Immature natural killer cell (primary cell): ENCODE measurements at places on chromosomes 11 and 22.

GRCh38 chr11:23555085-23555484, 694.8 kb upstream of the CCDC179 start:
- H3K4me1 ChIP-seq, result peaks cover 21% of the 10 kb centered on the region
- no peaks in the 10 kb centered on the region for H3K27me3 ChIP-seq
- no peak for DNase-seq

DNA sequence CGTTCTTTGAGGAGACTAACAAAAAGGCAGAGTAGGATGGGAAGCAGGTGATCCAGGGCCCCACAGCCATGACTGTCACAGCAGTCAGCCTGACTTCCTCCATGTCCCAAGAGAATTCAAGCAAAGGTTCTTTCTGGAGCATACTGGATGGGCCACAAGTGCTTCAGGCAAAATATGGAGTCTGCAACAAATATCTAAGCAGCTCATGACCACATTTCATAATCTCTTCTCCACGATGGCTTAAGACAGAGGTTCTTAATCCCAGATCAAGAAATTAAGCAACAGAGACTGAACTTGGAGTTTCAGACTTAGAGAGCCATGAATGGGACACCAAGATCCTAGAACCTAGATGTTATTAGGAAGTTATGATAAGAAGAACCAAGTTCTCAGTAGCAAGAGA, 31.6 kb downstream of the GUCY1A2 start:
- no peak overlapping the region for H3K4me3 ChIP-seq
- H3K27ac ChIP-seq, result no peak overlapping the region
- H3K36me3 ChIP-seq, result no peaks in the 10 kb centered on the region
- DNase-seq, result no peak

- peak; percentile 28 for DNase-seq
- no peaks in the 10 kb centered on the region for H3K36me3 ChIP-seq
- peaks cover 18% of the 10 kb centered on the region for H3K4me1 ChIP-seq
Observed at GRCh38 chr22:36194971-36195370, 6.6 kb downstream of the APOL4 start.

DNA sequence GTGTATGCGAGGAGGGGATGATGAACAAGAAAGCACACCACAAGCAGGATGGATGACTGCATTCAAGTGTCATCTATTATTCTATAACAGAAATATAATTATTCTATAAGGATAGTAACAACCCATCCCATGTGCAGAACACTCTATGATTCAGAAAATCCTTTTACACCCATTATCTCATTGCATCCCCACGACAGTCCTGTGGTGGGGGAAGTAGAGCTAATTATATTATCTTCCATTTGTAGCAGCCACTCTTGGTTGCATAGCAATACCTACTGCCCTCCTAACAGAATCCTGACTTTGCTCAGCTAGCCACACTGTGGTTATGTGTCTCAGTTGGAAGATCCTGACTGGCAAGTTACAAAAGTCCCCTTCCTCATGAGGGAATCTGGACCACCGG, 406.5 kb upstream of the NARS2 start:
- no peaks in the 10 kb centered on the region for H3K27me3 ChIP-seq
- no peaks in the 10 kb centered on the region for H3K4me1 ChIP-seq
- H3K4me3 ChIP-seq, result no peak overlapping the region
- DNase-seq, result no peak

DNA sequence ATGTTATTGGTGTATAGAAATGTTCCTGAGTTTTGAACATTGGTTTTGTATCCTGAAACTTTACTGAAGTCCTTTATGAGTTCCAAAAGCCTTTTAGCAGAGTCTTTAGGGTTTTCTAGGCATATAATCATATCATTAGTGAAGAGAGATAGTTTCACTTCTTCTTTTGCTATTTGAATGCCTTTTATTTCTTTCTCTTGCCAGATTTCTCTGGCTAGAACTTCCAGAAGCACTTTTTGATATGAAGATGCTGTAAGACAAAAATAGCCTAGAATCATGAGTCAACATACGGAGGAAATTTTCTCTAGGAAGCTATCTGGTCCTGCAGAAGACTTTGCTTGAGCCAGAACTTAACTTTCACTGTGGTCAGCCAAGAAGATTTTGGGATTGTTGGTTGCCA, 86.7 kb upstream of the IZUMO1R start:
- no peak overlapping the region for H3K4me3 ChIP-seq
- no peak overlapping the region for H3K27ac ChIP-seq

DNA sequence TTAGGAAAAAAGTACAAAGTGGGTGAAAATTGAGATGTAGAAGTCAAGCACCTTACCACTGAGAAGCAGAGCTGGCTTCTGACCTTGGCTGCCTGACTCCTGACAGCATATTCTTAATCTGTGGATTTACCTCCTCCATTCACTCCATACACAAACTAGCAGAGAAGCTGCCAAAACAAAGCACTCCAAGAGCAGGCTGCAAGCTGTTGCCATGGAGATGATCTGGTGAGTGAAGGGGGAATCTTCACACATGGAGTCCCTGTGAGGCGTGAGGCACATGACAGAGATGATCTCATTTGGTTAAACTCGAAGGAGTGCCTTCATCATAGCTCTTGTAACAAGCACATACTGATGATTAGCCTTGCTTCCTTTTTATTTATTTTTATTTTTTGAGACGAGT, 16.1 kb downstream of the COMMD9 start:
- DNase-seq, result no peak
- H3K4me3 ChIP-seq, result no peak overlapping the region
- H3K27me3 ChIP-seq, result peaks cover 3% of the 10 kb centered on the region
- H3K36me3 ChIP-seq, result peaks cover 60% of the 10 kb centered on the region
- H3K27ac ChIP-seq, result no peak overlapping the region

- H3K4me3 ChIP-seq, result no peak overlapping the region
- no peak overlapping the region for H3K27ac ChIP-seq
- H3K27me3 ChIP-seq, result no peaks in the 10 kb centered on the region
- H3K36me3 ChIP-seq, result no peaks in the 10 kb centered on the region
- no peak for DNase-seq
Observed at GRCh38 chr11:11416917-11417316, 63.9 kb upstream of the CSNK2A3 start.

DNA sequence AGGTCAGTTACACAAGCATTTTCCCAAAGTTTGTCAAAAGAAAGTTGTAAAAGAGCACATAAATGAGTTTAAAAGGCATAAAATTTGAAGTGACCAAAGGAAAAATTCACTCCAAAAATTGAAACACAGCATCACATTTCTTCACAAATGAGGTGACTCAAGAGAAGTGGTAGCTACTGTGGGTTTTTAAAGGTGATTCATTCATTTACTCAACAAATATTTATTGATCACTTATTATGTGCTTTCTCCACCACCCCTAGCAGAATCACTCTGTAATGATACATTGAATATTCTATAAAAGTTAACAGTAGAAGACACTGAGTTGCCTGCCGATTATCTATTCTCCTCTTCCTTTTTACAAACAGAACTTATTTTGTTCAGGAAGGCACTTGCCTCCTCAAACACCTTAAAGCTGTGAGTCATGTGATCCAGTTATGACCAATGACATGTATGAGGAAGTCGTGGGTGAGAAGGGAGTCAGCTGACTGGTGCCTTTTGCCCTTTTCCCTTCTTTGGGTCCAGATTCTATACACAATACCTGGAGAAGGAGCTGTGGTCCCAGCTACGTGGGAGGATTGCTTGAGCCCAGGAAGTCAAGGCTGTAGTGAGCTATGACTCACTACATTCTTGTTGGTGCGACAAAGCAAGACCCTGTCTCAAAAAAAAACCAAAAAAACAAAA, 67.7 kb upstream of the CLNS1A start:
- H3K4me1 ChIP-seq, result peaks cover 27% of the 10 kb centered on the region
- H3K36me3 ChIP-seq, result peaks cover 16% of the 10 kb centered on the region
- peak overlapping the region; percentile 59 for H3K4me3 ChIP-seq
- no peaks in the 10 kb centered on the region for H3K27me3 ChIP-seq
- peak; percentile 10 for DNase-seq

GRCh38 chr22:44242946-44243724, 62.4 kb downstream of the PARVG start:
- H3K4me1 ChIP-seq, result no peaks in the 10 kb centered on the region
- no peak for DNase-seq
- peaks cover 5% of the 10 kb centered on the region for H3K27me3 ChIP-seq
- H3K36me3 ChIP-seq, result no peaks in the 10 kb centered on the region

GRCh38 chr11:119605137-119605665, 123.8 kb downstream of the NECTIN1 start:
- no peak for DNase-seq
- no peaks in the 10 kb centered on the region for H3K4me1 ChIP-seq
- H3K4me3 ChIP-seq, result no peak overlapping the region
- peaks cover 13% of the 10 kb centered on the region for H3K27me3 ChIP-seq
- H3K36me3 ChIP-seq, result no peaks in the 10 kb centered on the region
- no peak overlapping the region for H3K27ac ChIP-seq

- no peak overlapping the region for H3K4me3 ChIP-seq
- H3K27ac ChIP-seq, result no peak overlapping the region
- H3K36me3 ChIP-seq, result no peaks in the 10 kb centered on the region
- no peaks in the 10 kb centered on the region for H3K4me1 ChIP-seq
- peaks cover 5% of the 10 kb centered on the region for H3K27me3 ChIP-seq
Observed at GRCh38 chr11:45395421-45395820, 109.3 kb upstream of the SYT13 start.

GRCh38 chr11:128135451-128135850, 451.9 kb downstream of the ETS1 start:
- H3K27me3 ChIP-seq, result no peaks in the 10 kb centered on the region
- H3K36me3 ChIP-seq, result peaks cover 5% of the 10 kb centered on the region
- DNase-seq, result no peak
- H3K4me3 ChIP-seq, result no peak overlapping the region

DNA sequence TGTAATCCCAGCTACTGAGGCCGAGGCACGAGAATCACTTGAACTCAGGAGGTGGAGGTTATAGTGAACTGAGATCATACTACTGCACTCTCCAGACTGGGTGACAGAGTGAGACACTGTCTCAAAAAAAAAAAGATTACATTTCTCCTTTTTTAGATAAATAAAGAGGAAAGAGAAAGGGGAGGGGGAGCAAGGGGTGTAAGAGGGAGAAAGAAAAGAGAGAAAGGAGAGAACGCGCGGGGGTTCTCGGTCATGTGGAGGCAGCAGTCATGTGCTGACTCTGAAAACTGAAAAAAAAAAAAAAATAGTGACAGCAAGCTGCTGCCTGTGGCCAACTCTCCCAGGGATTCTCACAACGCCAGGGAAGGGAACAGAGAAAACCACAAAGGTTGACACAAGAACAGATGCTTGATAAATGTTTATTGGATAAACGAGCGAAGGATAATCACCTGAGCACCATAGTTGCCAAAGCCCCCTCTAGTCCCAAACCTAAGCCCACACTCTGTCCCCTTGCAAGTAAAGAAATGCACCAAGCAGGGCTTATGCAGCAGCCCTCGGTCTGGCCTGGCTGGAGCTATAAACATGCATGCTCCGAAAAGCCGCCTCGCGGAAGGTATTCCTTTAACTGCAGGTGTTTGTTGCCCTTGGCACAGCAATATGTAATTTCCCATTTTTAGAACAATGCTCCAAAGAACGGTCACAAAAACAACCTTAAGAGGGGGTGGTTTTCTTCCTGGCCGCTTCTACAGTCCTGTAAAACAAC, 14.5 kb downstream of the SCGB1A1 start:
- no peak for DNase-seq
- no peaks in the 10 kb centered on the region for H3K27me3 ChIP-seq
- peak overlapping the region; percentile 17 for H3K27ac ChIP-seq
- peak overlapping the region; percentile 23 for H3K4me3 ChIP-seq
- H3K4me1 ChIP-seq, result peaks cover 41% of the 10 kb centered on the region
- H3K36me3 ChIP-seq, result no peaks in the 10 kb centered on the region

DNA sequence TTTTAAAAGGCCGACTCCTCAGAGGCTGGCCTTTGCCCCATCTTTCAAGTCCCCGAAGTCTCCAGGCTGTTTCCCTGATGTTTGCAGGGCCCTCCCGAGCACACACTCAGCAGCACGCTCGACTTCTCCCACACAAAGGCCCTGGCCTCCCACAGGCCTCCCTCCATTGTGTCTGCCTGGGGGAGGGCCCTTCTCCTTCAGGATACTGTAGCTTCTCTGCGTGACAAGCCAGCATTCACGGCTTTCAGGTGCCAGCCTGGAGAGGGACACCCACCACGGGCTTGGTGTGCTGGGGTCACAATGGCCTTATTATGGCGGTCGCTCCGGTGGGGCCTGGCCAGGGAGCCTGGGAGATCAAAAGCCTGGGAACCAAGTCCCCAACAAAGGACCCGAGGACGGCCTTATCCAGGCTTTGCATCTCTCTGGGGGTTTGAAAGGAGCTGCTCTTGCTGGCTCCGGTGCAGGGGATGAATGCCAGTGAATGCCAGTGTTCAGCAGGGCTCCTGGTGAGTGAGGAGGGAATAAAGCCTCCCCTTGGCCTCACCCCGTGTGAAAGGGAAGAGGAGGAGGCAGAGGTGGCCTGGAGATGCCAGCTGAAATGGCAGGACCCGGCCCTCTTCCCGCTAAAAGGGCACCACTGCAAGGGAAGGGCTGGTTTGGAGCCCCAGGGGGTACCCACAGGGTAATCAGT, 55.0 kb downstream of the TRAF6 start:
- peak overlapping the region; percentile 34 for H3K27ac ChIP-seq
- no peak for DNase-seq
- peaks cover 8% of the 10 kb centered on the region for H3K27me3 ChIP-seq
- H3K4me3 ChIP-seq, result no peak overlapping the region
- H3K36me3 ChIP-seq, result peaks cover 39% of the 10 kb centered on the region
- H3K4me1 ChIP-seq, result peaks cover 82% of the 10 kb centered on the region

- DNase-seq, result no peak
- H3K4me3 ChIP-seq, result no peak overlapping the region
- H3K4me1 ChIP-seq, result no peaks in the 10 kb centered on the region
- no peak overlapping the region for H3K27ac ChIP-seq
- no peaks in the 10 kb centered on the region for H3K36me3 ChIP-seq
Observed at GRCh38 chr11:71080239-71081097, 171.9 kb downstream of the SHANK2 start.
